ENCODE measurements at places on chromosomes 6 and 20.

GRCh38 chr6:168756009-168756634 lies 315.1 kb downstream of the SMOC2 start:
- H3K27me3 ChIP-seq: no peaks in the 10 kb centered on the region
- no peak for DNase-seq
- H3K4me1 ChIP-seq: peaks cover 8% of the 10 kb centered on the region
- no peak overlapping the region for H3K4me3 ChIP-seq
- H3K27ac ChIP-seq: no peak overlapping the region

- H3K4me1 ChIP-seq: no peaks in the 10 kb centered on the region
- no peaks in the 10 kb centered on the region for H3K27me3 ChIP-seq
- H3K27ac ChIP-seq: no peak overlapping the region
- no peak for DNase-seq
Observed at GRCh38 chr20:33532753-33533459, 43.0 kb downstream of the CBFA2T2 start.

GRCh38 chr6:162119341-162119740 lies 608.2 kb downstream of the PRKN start:
- DNase-seq: peak; percentile 46
- no peak overlapping the region for H3K27ac ChIP-seq
- no peaks in the 10 kb centered on the region for H3K27me3 ChIP-seq

DNA sequence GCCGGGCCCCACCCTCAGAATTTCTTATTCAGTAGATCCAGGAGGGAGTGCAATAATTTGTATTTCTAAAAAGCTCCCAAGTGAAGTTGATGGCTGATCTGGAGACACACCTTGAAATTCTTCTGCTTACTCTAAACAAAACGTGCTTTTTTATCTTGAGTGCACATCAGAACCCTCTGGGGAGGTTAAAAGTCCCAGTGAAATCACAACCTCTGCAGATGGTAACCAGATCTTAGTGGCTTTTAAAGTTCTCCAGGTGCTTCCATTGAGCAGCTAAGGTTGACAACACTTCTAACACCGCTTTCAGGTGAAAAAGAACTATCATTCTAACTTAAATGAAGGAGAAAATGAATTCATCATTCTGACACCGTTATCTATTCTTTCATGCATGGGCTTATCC lies 45.6 kb upstream of the ESR1 start:
- H3K4me3 ChIP-seq: no peak overlapping the region
- H3K27me3 ChIP-seq: no peaks in the 10 kb centered on the region
- H3K36me3 ChIP-seq: no peaks in the 10 kb centered on the region
- no peak for DNase-seq
- no peaks in the 10 kb centered on the region for H3K4me1 ChIP-seq
- H3K27ac ChIP-seq: no peak overlapping the region

GRCh38 chr20:32249030-32249738 lies 28.3 kb upstream of the KIF3B start:
- no peak overlapping the region for H3K4me3 ChIP-seq
- no peak for DNase-seq
- H3K27ac ChIP-seq: no peak overlapping the region
- no peaks in the 10 kb centered on the region for H3K27me3 ChIP-seq
- H3K4me1 ChIP-seq: no peaks in the 10 kb centered on the region

DNA sequence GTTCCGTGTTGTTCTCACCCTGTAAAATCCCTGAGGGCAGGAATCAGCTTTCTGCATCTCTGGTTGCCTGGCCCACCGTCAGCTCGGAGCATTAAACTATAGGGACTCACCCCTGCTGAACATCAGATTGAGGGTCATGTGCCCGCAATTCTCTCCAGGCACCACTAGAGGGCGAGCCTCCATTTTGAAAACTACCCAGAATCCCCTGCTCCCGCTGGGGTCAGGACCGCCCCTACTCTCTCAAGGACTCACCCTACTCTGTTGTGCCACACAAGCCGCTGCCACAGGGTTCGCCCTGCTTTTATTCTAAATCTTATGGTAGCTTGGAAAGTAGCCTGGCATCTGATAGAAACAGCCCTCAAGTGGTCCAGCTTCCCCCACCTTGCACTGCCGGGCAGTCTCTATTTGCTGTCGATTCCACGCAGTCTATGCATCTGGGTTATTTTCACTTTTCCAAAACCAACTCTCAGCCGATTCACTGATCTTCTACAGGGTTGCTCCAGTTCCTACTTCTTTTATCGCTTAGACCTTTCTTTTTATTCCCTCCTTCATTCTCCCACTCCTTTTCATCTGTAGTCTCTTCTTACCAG lies 244.1 kb upstream of the QKI start:
- no peaks in the 10 kb centered on the region for H3K36me3 ChIP-seq
- no peak overlapping the region for H3K27ac ChIP-seq
- DNase-seq: peak; percentile 78
- no peak overlapping the region for H3K4me3 ChIP-seq
- no peaks in the 10 kb centered on the region for H3K27me3 ChIP-seq

- H3K36me3 ChIP-seq: no peaks in the 10 kb centered on the region
- H3K4me3 ChIP-seq: no peak overlapping the region
- peak; percentile 92 for DNase-seq
- no peak overlapping the region for H3K27ac ChIP-seq
- H3K4me1 ChIP-seq: no peaks in the 10 kb centered on the region
- no peaks in the 10 kb centered on the region for H3K27me3 ChIP-seq
Observed at GRCh38 chr6:106997392-106998158, 23.0 kb upstream of the CD24 start.

- no peaks in the 10 kb centered on the region for H3K4me1 ChIP-seq
- no peak overlapping the region for H3K27ac ChIP-seq
- DNase-seq: no peak
- H3K27me3 ChIP-seq: no peaks in the 10 kb centered on the region
Observed at GRCh38 chr20:8449123-8449522, 317.1 kb downstream of the PLCB1 start.

GRCh38 chr6:37585523-37585905 lies 85.8 kb upstream of the CCDC167 start:
- H3K4me3 ChIP-seq: no peak overlapping the region
- H3K36me3 ChIP-seq: no peaks in the 10 kb centered on the region
- DNase-seq: no peak
- no peak overlapping the region for H3K27ac ChIP-seq
- H3K4me1 ChIP-seq: no peaks in the 10 kb centered on the region

GRCh38 chr6:11592294-11592906 lies 54.9 kb downstream of the TMEM170B start:
- no peaks in the 10 kb centered on the region for H3K27me3 ChIP-seq
- H3K4me1 ChIP-seq: no peaks in the 10 kb centered on the region
- DNase-seq: no peak
- H3K36me3 ChIP-seq: no peaks in the 10 kb centered on the region
